ENCODE measurements at places on chromosomes 7 and 10. TPM values are rescaled to one million over a fixed set of nuclear protein-coding genes. Genes with fewer than 3 reads are reported as not detected.

Gene GLI3
- total RNA-seq: 67.1 TPM

Gene CCDC126
- total RNA-seq: 12.1 TPM

Gene SLC39A12
- total RNA-seq: not detected

Gene FFAR4
- not detected for total RNA-seq

Gene FEZF1
- not detected for total RNA-seq

Gene UCMA
- not detected for total RNA-seq
